ENCODE measurements at places on chromosomes 5 and 9.

- DNase-seq, result no peak
Observed at GRCh38 chr5:61471352-61471751, 139.3 kb downstream of the ZSWIM6 start.

DNA sequence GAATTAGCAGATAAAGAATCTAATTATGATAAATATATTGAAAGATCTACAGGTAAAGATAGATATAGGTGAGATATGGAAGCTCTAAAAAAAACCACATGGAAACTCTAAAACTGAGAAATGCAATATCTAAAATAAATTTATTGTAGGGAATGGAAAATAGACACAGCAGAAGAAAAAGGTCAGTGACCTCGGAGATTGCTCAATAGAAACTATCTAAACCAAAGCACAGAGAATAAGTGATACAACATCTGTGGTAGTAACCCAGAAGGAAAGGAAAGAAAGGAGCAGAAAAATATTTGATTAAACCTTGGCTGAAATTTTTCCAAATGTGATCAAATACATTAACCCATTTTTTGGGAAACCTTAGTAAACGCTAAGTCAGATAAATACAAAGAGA is 43.1 kb upstream of the GLIPR2 start:
- DNase-seq, result no peak

DNA sequence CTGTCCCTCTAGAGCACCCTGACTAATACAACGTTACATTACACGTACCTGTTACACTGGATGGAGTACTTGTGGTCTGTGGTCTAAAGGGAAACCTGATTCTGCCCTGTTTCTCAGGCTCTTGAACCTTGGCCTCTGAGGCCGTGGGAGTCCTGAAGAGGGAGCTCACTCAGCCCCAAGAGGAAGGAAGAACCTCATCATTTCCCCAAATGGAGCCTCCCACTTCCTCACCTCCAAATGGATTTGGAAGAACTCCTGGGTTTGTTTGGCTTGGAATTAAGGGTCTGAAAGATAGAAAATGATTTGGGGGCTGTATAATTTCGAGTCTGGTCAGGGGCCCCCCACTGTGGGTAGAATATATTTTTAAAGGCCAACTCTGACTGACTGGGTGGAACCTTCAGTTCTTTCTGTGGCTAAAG is 200.2 kb downstream of the SEMA6A start:
- DNase-seq, result no peak

DNA sequence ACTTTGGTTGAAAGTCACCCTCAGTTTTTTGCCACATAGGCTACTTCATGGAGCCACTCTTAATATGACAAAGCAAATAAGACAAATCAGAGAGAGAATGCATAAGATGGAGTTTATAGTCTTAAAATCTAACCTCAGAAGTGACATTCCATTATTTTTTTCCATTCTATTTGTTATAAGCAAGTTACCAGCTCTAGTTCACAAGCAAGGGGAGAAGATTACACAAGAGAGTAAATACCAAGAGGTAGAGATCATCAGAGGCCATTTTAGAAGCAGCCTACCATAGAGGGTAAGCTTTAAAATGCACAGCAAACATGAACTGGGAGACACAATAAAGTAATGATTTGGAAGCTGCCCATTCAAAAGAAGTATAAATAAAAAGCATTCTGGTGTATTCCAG is 651.3 kb upstream of the MEF2C start:
- no peak for DNase-seq

DNA sequence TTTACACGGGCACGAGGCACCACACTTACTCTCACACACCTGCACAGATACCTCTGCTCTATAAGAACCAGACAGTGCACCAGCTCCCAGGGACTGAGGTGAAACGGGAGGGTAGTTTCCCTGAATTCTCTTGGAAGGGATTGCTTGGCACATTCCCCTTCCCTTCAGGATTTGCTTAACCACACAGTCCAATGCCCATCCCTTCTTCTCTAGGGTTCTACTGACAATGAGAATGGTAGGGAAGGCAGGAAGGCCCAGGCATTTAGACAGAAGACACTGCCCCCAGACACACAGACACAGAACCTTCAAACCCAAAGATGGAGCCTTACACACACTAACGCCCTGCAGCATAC is 704 bp upstream of the LHX6 start:
- DNase-seq, result no peak

GRCh38 chr5:74052441-74053221 is 426.6 kb downstream of the ARHGEF28 start:
- DNase-seq, result no peak

GRCh38 chr5:104299998-104300706 is 737.6 kb upstream of the NUDT12 start:
- DNase-seq, result no peak

All from HCT116 (cell line).